ENCODE measurements at places on chromosomes 3 and 15. TPM values are rescaled to one million over a fixed set of nuclear protein-coding genes. Genes with fewer than 3 reads are reported as not detected.
A peak's percentile ranks its signal among the peaks of the same experiment; 100 is the strongest.

- no peak overlapping the region for H3K27ac ChIP-seq
- peaks cover 11% of the 10 kb centered on the region for H3K4me1 ChIP-seq
- H3K36me3 ChIP-seq, result peaks cover 5% of the 10 kb centered on the region
- peaks cover 2% of the 10 kb centered on the region for H3K27me3 ChIP-seq
These were observed 4.7 kb downstream of the DMXL2 start for GRCh38 chr15:51617886-51618285.

GRCh38 chr15:83848315-83849050 lies 194.6 kb downstream of the ADAMTSL3 start:
- no peaks in the 10 kb centered on the region for H3K36me3 ChIP-seq
- no peak for DNase-seq
- no peak overlapping the region for H3K4me3 ChIP-seq
- no peak overlapping the region for H3K27ac ChIP-seq
- no peaks in the 10 kb centered on the region for H3K4me1 ChIP-seq
- H3K27me3 ChIP-seq, result no peaks in the 10 kb centered on the region

- peak overlapping the region; percentile 56 for H3K4me3 ChIP-seq
- H3K4me1 ChIP-seq, result peaks cover 46% of the 10 kb centered on the region
- no peak for DNase-seq
These were observed 8.0 kb upstream of the SEMA4B start for GRCh38 chr15:90192961-90193786.

- H3K36me3 ChIP-seq, result peaks cover 2% of the 10 kb centered on the region
- no peak overlapping the region for H3K27ac ChIP-seq
- H3K27me3 ChIP-seq, result peaks cover 86% of the 10 kb centered on the region
- H3K4me3 ChIP-seq, result peak overlapping the region; percentile 16
These were observed 674 bp upstream of the MECOM start for GRCh38 chr3:169663951-169664820.

DNA sequence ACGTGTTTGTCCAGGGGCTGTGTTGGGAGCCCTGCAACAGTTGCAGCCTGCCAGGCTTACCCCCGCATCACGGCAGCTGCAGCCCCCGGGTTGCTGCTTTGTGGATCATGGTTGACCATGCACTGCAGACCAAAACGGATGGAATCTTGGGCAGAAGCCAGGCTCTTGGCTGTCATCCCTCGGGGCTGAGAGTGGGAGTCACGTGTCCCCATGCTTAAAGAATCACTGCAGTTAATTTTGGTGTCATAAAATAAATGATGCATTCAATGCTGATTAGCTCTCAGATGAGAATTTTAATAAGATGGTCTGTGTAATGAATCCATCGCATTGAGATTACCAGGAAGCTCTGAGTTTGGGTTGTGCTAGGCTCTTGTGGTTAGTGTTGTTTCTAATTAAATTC lies 115.6 kb downstream of the CHDH start:
- no peak overlapping the region for H3K27ac ChIP-seq
- peaks cover 18% of the 10 kb centered on the region for H3K27me3 ChIP-seq
- DNase-seq, result no peak

DNA sequence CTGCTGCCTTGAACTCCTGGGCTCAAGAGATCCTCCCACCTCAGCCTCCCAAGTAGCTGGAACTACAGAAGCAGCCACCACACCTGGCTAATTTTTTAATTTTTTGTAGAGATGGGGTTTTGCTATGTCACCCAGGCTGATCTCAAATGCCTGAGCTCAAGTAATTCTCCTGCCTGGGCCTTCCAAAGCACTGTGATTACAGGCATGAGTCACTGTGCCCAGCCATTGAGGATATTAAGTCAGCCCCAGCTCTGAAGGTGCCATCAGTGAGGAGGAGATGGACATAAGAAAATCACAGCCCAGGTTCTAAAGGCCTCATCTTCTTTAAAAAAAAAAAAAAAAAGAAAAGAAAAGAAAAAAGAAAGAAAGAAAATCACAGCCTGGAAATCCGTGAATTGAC lies 26.6 kb upstream of the PSTPIP1 start:
- no peak overlapping the region for H3K4me3 ChIP-seq
- H3K27ac ChIP-seq, result no peak overlapping the region
- no peaks in the 10 kb centered on the region for H3K36me3 ChIP-seq
- peaks cover 28% of the 10 kb centered on the region for H3K27me3 ChIP-seq
- H3K4me1 ChIP-seq, result peaks cover under 1% of the 10 kb centered on the region

DNA sequence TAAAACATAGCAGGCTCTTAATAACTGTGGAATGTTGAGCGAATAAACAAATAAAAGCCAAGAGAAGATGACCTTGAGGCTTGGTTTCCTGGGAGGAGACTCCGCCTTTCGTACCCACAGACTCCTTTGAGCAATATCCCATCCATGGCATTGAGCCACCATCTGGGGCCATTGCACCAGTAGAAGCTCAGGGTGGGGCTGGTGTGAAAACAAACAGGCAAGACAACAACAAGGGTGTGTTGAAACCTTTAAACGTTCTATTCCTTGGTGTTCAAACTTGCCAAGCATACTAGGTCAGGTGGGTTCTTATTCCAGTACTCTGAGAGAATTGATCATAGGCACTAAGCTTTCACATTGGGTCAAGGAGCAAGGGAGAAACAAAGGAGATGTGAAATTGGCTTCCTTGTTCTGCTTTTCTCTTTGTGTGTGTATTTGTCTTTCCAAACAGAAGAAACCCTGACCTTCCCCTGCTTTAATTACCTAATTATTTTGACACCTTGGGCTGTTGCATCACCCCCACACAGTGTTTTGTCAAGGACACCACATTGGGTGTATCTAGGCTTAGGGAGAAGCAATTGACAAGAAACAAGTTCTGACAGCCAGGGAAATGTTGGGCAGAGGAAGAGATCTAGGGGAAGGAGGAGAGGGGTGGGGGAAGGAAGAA lies 105.1 kb upstream of the BCL6 start:
- no peaks in the 10 kb centered on the region for H3K27me3 ChIP-seq
- no peak overlapping the region for H3K4me3 ChIP-seq
- no peak for DNase-seq
- no peak overlapping the region for H3K27ac ChIP-seq
- H3K36me3 ChIP-seq, result peaks cover 18% of the 10 kb centered on the region

Gene USP13
- total RNA-seq, result 9.6 TPM

All from activated CD4-positive, alpha-beta T cell treated with anti-CD3 and anti-CD28 coated beads, Interleukin-2, amount 10 ng/mL, durations not matched to agents 7 days and 5 days (primary cell).